GM04503 (cell line): ENCODE measurements at places on chromosomes 11 and 22.
A peak's percentile ranks its signal among the peaks of the same experiment; 100 is the strongest.

DNA sequence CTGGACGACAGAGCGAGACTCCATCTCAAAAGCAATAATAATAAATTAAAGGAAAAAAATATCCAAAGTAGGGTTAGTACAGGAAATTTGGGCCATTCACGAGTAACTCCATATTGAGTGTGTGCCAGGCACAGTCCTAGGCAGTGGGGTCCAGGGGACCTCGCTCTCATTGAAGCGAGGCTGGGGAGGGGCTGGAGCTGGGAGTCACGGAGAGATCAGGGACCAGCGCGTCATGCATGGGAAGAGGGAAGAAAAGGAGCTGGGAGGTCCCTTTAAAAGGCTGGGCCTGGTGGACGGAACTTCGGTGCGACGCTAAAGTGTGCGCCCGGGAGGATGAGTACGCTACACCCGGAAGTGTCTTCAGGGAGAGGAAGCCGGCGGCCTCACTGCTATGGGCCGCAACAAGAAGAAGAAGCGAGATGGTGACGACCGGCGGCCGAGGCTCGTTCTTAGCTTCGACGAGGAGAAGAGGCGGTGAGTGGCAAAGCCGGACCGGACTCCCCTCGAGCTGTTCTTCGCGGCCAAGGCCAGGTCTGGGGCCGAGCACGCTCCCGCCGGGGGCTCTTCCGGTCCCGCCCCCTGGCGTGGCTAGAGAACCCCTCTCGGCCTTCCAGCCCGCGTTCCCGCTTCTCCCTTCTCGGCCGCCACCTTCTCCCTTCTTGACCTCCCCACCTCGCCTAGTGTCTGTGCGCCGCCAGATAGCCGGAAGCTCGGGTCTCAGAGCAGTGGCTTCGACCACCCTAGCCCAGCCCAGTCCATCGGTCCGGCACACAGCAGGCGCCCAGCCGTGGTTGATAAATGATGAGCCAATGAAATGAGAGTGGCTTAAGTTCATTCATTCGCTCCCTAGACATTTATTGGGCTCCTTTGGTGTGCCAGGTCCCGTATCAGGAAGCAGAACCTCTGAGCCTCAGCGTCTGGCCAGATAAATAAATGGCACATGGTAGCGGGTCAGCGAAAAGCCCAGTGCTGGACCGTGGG lies at the start of gene NOL12:
Gene NOL12, plus strand, starts transcription at position 342 of the 981 bp plus-strand sequence. Its CDS starts 50 bp downstream, at position 392.
- peak; percentile 63 for DNase-seq

GRCh38 chr11:7427733-7428132 lies 57.6 kb upstream of the OLFML1 start:
- no peak for DNase-seq

DNA sequence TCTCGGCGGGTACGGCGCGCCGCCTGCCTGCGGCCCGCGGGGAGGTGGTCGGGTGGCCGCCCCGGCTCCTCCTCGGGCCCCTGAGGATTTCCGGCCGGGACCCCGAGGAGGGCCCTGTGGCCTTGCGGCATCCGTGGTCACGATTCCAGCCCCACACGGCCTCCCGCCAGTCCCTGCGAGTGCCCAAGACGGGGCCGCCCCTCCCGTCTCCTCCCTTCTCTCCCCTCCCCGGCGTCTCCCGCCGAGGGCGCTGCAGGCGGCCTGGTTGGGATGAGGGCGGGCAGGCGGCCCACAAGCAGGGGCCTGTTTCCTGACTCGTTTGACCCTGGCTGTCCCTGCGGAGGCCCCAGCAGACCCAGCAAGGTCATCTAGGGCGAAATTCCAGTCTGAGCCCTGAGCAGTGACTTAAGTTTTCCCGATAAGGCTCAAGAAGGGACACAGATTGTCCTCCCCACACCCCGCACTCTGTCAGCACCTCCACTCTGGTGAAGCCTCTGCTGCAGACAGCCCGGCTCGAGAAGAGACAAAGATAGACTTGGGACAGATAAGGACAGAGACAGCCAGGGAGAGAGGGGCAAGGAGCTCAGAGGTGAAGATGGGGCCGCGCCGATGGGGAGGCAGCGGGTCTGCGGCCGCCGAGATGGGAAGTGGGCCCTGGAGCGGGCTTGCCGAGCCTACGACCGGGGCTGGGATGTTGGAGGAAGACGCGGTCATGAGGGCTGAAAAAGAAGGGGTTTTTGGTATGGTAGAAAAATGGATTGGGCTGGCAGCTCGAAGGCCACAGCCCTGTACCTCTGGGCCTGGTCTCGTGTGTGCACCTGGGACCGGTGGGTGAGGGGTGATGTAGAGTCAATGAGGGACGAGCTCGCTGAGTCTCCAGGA lies 95.0 kb downstream of the SWAP70 start:
- DNase-seq, result peak; percentile 62

DNA sequence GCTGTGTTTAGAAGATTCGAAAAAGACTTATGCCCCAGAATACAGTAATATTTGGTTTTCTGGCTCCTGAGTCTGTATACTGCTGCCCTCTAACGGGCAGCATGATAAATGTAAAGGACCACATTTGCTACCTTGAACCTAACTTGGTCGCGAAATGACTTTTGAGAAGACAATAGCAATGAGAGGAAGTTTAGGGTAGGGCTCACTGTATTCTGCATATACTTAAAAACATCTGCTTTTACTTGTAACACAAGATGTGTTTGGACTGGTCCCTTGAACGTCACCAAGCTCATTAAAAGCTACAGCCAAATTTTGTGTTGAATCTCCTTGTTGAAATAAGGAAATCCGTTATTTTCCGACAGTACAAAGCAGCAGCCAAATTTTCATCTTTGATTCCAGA lies 309.1 kb downstream of the SWAP70 start:
- DNase-seq, result peak; percentile 51

DNA sequence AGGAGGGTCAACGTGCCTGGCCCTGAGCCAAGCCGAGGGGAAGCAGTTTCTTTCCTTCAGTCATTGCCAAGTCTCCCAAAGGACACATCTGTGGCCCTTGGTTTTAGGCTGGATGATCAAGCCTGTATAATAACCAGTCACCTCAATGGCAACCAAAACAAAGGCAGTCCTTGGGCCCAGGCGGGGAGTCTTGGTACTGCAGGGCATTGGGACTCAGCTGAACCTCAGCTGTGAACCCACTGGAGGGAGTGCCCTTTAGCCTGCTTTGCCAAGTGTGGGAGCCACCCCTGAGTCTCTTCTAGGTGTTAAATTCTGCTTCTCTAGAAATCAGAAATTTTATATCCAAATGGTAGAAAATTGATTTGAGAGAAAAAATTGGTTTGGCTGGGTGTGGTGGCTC lies 36.9 kb downstream of the CPT1A start:
- no peak for DNase-seq

- no peak for DNase-seq
Observed at GRCh38 chr11:38169286-38169685, 1571.2 kb upstream of the RAG2 start.

- DNase-seq, result no peak
Observed at GRCh38 chr11:65541093-65541982, 16.5 kb downstream of the SCYL1 start.

DNA sequence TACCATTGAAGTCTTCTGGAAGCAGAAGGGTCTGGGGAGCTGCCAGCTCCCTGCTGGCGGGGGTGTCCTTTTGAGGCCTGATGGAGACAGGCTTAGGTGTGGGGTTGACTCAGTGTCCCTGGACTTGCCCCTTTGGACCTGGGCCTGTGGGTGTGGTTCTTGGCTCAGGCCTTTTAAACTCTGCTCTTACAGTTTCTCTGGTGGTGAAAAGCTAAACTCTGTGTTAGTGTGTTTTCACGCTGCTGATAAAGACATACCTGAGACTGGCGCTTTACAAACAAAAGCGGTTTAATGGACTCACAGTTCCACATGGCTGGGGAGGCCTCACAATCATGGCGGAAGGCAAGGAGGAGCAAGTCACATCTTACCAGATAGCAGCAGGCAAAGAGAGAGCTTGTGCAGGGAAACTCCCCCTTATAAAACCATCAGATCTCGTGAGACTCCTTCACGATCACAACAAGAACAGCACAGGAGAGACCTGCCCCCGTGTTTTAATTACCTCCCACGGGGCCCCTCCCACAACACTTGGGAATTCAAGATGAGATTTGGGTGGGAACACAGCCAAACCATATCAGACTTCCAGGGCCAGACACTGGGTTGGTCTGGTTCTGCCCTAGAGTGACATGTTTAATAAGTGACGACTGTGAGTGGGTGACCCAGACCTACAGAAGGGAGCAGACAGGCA lies 26.5 kb downstream of the GRAMD4 start:
- no peak for DNase-seq

DNA sequence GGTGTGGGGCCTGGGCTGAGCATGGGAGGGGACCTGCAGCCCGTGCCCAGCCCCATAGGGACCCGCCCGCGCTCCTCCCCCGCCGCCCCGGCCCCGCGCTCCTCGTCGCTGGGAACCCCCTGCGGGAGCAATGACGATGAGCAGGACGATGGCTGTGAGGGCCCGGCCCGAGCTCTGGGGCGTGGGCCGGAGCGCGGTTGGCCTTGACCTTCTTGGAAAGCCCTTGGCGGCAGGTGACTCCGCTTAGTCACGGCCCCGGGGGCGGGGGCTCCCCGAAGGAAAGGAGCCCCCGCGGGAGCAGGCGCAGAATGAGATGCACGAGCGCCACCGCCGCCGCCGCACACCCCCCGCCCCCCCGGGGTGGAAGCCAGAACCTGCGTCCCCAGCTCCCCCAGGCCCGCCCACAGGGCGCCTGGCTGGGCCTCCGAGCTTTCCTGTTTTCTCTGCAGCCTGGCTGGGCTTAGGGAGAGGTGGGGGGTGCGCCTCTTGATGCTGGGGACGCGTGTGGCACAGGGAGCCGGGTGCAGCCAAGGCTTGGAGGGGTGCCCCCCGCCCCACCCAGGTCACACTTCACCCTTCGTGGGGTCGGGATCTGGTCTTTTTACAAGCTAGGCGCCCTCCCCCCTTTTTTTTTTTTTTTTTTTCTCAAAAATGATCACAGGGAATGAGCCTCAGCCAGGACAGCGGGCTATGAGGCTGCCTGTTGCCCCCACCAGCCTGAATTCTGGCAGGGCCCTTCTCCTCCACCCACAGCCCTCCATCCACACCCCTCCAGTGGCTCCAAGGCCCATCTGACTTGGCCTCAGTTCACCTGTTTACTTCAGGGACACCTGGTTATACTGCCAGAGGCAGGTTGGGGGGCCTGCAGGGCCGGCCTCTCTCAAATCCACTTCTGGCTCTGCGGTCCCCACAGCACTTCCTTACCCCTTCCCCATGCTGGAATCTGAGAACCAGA lies 17.9 kb downstream of the CRELD2 start:
- no peak for DNase-seq

GRCh38 chr22:25482868-25483639 lies 81.4 kb upstream of the GRK3 start:
- DNase-seq, result no peak

GRCh38 chr11:96037405-96037949 lies 113.6 kb upstream of the MTMR2 start:
- DNase-seq, result peak; percentile 61

DNA sequence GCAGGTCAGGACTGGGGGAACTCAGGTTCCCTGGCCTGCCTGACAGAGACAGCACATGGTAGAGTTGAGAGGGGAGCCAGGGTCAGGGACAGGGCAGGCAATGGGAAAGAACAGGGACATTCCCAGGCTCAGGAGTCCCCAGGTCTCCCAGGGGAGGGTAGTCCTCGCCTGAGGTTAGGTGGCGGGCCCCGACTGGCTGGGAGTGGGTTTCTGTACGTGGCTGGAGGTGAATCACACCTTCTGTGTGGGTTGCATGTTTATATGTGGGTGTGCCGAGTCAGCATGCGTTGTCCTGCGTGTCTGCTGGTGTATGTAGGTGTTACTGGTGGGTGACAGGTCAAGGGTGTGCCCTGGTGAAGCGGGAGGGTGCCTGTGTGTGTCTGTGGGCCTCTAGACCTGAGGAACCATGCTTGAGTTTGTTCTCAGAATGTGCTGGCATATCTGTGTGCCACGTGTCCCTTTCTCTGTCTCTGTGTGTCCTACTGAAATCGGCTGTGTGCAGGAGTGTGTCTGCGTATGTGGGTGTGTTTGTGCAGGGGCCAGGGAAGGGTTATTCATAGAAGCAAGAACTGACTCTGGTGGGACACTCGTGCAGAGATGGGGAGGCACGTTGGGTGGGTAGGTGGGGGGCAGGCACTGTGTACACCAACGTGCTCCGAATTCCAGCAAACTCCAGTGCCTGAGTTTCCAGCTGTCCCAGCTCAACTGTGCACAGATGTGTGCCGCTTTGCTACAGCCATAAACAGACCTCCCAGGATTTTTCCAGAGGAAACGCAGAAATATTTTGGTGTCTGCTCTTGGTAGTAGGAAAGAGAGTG lies 23.8 kb upstream of the OAF start:
- DNase-seq, result no peak

GRCh38 chr11:12569499-12570425 lies 104.5 kb upstream of the TEAD1 start:
- DNase-seq, result peak; percentile 51

GRCh38 chr11:128902515-128903066 lies 11.4 kb downstream of the KCNJ5 start:
- no peak for DNase-seq

DNA sequence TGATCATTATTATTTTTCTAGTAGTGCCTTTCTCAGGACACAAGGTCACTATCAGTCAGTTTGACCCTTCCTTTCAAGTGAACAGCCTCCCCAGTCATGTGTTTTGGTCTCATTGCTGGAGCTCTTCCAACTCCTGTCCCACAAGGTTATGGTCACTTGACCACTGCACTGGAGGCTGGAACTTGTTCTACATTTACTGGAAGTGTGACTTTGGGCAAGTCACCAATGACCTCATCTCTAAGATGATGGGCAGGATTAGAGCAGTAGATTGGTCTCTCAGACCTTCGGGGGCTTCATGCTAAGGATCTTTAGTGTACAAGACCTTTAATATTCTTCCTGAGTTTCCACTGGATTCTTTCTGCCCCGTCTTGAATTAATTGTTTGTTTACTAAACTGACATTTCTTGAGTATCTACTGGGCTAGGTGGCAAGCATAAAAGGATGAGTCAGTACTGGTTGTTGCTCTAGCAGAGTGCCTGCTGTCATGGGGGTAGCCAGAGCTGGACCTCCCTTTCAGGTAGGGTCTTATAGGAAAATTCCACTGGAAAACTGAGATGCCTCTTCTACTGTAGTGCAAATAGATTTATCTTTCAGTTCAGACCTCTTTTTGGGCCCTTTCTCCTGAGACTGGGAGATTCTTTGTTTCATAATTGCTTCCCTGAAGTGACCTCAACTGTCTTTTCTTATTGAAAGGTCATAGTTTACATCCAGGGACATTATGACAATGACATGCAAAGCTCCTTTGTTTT lies 106.8 kb downstream of the GRAMD1B start:
- DNase-seq, result no peak

- DNase-seq, result no peak
Observed at GRCh38 chr22:25210793-25211192, 8.6 kb upstream of the CRYBB2 start.

GRCh38 chr11:102110761-102111010 lies 439 bp downstream of the YAP1 start:
- DNase-seq, result no peak

DNA sequence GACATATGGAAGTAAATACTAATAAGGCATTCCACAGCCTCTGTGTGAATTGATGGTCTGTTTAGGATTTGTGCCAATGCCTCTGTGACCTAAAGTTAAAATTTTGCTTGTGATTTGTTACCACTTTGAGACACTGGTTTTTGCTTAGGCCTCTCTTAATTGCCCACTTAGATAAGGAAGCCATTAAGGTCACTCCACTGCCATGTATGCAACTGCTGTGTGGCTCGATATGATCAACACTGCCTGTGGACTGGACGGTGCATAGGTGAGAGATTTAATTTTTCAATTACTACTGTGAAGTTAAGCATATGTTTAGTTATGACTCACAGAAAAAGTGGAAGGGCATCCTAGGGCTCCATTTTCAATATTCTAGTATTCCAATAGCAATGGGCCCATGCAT lies 36.9 kb downstream of the CSRP3 start:
- no peak for DNase-seq
